Smooth muscle cell of bladder (primary cell): ENCODE measurements at places on chromosomes 7 and 10. TPM values are rescaled to one million over a fixed set of nuclear protein-coding genes. Genes with fewer than 3 reads are reported as not detected.

OR2A12 gene
- not detected in 2 replicates for total RNA-seq

TUBB8 gene
- total RNA-seq = under 0.01 TPM in 1 of 2 replicates, not detected in the other

AGR2 gene
- total RNA-seq = not detected in 2 replicates

ACTL6B gene
- not detected in 2 replicates for total RNA-seq

COL13A1 gene
- 11.7 and 20.3 TPM in 2 replicates for total RNA-seq

AASS gene
- total RNA-seq = 37.8 and 61.6 TPM in 2 replicates

SFTPA2 gene
- total RNA-seq = not detected in 2 replicates

SNCG gene
- total RNA-seq = 16.5 and 23.8 TPM in 2 replicates

ASB10 gene
- not detected in 2 replicates for total RNA-seq

LDB3 gene
- under 0.01 TPM in 2 replicates for total RNA-seq

UPK3B gene
- total RNA-seq = 0.46 TPM in 1 of 2 replicates, not detected in the other

TFPI2 gene
- 178 and 259 TPM in 2 replicates for total RNA-seq

PNLIPRP3 gene
- total RNA-seq = 0.09 TPM in 1 of 2 replicates, not detected in the other

NSUN5 gene
- total RNA-seq = 12.9 and 15.2 TPM in 2 replicates

NKX1-2 gene
- not detected in 2 replicates for total RNA-seq

ZNF425 gene
- 4.4 and 5.8 TPM in 2 replicates for total RNA-seq

ZNF503 gene
- 4.7 and 6.8 TPM in 2 replicates for total RNA-seq

ACTA2 gene
- 175 and 269 TPM in 2 replicates for total RNA-seq

VPS37D gene
- 5.7 and 6.8 TPM in 2 replicates for total RNA-seq

VAX1 gene
- not detected in 2 replicates for total RNA-seq

ADCY1 gene
- total RNA-seq = 0.18 and 0.28 TPM in 2 replicates

PIP gene
- not detected in 2 replicates for total RNA-seq

COL17A1 gene
- 0.43 and 0.74 TPM in 2 replicates for total RNA-seq

MYO1G gene
- total RNA-seq = under 0.01 and 0.09 TPM in 2 replicates

TWIST1 gene
- total RNA-seq = 26.6 and 42.2 TPM in 2 replicates

TYW1B gene
- total RNA-seq = 1.3 and 5.1 TPM in 2 replicates

KCNMA1 gene
- 19.9 and 30.9 TPM in 2 replicates for total RNA-seq

DIP2C gene
- 8.4 and 15.3 TPM in 2 replicates for total RNA-seq

KLHDC10 gene
- 27.7 and 29.9 TPM in 2 replicates for total RNA-seq

XRCC2 gene
- 0.37 and 0.43 TPM in 2 replicates for total RNA-seq

TAS2R5 gene
- total RNA-seq = 0.57 and 0.92 TPM in 2 replicates

GSTO2 gene
- 2.0 and 3.3 TPM in 2 replicates for total RNA-seq

ARPC1A gene
- total RNA-seq = 203 and 209 TPM in 2 replicates

ECD gene
- total RNA-seq = 18.5 and 20.8 TPM in 2 replicates

RNF133 gene
- total RNA-seq = 0.14 and 0.18 TPM in 2 replicates

TBRG4 gene
- total RNA-seq = 47.5 and 60.5 TPM in 2 replicates

SHTN1 gene
- total RNA-seq = 0.92 and 1.00 TPM in 2 replicates

GIMAP7 gene
- 0.09 TPM in 1 of 2 replicates, not detected in the other for total RNA-seq

FAM131B gene
- total RNA-seq = 1.00 and 1.9 TPM in 2 replicates

NYAP1 gene
- 0.14 and 0.74 TPM in 2 replicates for total RNA-seq

CNOT4 gene
- 8.4 and 9.4 TPM in 2 replicates for total RNA-seq

NUTM2B gene
- 0.28 and 0.37 TPM in 2 replicates for total RNA-seq
